GM10248 (cell line): ENCODE measurements at places on chromosomes 6 and 20.

DNA sequence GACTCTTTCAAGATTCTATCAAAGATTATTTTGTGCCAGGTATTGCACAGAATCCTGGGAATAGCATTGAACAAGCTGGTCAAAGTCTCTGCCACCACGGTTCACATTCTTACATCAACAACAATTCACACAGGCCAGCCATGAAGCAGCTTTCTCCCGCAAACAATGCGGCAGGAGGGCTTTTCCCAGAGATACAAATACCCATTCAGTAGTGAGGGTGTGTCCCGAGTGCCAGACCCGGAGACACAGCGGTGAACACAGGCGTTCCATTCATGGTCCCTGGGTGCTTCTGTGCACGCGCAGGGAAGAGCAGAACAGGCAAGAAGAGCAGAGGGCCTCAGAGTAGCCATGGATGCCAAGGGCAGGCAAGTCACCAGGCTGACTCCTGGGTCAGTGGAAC, 83.3 kb upstream of the PDE10A start:
- no peak for DNase-seq

DNA sequence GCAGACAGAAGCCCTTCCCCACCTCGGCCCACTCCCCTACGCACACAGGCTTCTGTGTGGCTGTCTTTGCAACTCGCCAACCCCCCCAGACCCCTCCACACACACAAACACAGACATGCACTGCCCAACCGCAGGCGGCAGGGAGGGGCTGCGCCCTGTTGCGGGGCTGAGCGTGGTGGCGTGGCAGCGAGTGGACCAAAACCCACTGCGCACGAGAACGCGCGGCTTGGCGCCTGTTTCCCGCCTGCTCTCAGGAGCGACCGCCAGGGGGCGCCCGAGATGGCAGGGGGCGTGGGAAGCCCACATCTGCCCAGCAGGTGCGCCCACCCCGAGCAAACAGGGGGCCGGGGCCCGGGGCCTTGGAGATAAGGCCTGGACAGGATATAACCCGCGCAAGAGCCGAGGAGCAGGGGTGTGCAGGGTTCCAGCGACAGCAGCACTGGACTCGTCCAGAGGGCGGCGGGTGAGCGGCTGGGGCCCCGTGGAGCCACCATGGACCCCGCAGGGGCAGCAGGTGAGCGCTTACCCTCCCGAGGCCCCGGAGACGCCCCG, at the start of gene RBPJL:
RBPJL (plus strand) TSS at position 410 of the 552 bp plus-strand sequence; CDS start at position 493, 83 bp downstream.
- DNase-seq, result peak; percentile 59

GRCh38 chr6:95819461-95819860, 196.3 kb upstream of the FUT9 start:
- DNase-seq, result no peak

DNA sequence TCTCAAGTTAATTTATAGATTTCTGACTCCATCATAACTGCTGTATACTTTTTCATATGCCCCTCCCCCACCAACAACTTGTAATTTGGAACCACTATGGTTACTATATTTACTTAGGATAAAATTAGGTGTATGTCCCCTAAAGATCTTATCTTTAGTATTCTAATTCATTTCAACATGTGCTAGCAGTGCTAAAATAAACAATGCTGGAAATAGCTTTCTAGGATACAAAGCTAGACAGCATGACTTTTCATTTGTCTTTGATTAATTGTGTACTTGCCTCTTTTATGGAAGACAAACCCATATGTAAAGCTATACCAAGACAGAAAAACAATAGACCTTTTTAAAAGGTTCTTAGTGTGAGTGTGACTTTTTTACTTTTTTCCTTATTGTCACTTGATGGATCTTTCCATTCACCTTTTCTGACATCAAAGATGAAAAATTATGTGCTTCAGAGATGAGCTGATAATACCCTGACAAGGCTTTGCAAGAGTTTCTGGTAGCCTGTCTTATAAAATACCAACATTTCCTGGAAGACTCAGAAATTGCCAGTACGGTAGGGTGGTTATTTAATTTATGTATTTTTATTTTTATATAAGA, 31.2 kb upstream of the POPDC3 start:
- DNase-seq, result no peak

DNA sequence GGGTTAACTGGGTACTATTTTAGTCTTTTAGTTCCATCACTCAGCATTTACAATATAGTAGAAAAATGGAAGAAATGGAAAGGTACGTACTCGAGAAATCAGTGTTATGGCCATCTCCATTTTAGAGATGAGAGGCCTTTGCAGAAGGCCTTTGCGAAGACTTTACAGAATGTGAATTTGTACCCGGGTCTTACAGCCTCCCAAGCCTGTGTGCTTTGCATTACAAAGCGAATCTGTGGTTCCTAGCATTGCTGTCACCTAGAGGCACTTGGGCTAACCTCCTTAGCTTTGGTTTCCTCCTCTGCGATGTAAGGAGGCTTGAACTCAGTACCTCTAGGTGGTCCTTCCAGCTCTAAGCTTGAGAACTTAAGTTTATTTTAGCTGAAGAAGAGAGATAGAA, 10.9 kb downstream of the VAPB start:
- no peak for DNase-seq

GRCh38 chr6:80356545-80356944, 250.1 kb downstream of the BCKDHB start:
- no peak for DNase-seq

DNA sequence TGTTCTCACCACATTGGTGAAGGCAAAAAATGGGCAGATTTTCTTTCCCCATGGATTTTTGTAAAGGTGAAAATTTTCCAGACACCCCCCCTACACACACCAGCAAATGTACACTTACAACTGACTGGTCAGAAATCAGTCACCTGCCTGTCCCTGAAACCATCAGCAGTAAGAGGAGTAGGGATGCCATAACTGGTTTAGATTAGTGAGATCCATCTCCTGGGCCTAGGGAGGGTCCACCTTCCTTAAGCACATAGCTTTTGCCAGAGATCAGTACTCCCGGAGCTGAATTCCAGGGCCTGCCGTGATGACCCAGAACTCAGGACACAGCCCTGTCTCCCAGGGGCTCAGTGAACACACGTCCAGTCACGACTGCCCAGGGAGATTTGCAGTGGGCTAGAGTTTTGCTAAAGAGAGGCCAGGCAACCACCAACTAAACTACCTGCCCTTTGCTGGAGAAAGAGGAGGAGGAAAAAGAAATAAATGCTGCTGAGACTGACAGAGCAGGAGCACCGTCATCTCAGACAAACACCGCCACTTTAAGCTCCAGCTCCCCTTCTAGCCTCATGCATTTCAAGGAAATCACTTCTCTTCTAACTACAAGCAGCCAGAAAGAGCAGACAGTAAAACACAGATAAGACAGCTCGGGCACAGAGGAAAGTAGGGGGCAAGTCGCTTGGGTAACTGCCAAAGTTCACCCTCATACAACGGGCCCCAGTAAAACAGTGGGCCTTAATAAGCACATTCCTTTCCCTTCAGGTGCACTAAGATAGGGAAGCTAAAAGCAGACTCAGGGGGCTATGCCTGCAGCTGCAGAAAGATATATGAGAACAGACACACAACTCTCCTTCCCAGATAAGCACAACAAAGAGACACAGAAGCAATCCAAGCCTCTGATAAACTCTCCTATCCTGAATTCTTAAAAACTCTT, 82.6 kb upstream of the SPTLC3 start:
- DNase-seq, result no peak

- DNase-seq, result peak; percentile 88
Measured at GRCh38 chr6:35727935-35728682, 8.7 kb upstream of the ARMC12 start.

DNA sequence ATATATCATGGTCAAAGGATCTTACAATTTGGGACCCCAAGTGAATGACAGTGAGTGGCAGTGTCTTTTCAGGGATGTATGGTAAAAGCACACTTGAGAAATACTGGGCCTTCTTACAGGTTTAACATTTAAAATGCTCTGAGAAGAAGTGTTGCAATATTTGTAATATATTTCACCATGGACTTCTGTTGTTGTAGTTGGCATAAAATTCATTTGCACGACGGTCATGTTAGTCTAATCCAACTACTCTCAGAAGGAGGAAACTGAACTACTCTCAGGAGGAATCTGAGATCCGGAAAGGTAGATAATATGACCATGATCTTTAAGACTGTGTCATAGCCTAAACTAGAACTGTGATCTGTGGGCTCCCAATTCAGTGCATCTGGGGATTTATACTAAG, 700.1 kb downstream of the HDGFL1 start:
- no peak for DNase-seq

DNA sequence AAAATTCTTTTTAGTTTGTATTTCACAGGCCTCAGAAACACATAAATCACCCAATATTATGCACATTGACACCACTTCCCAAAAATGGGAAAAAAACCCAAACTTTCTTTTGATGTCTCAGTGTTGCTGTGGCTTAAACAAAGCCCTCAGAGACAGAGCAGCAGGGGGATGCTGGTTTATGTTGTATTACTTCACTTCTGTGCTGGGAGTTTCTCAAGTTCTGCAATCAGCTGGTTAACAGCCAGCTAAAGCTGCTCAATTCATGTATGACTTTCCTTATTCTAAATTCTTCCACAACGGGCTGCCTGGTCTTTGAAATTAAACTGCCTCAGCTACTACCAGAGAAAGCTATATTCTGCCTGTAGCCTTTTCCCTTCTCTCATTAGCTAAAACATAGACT, 5.6 kb downstream of the FILIP1 start:
- DNase-seq, result no peak

DNA sequence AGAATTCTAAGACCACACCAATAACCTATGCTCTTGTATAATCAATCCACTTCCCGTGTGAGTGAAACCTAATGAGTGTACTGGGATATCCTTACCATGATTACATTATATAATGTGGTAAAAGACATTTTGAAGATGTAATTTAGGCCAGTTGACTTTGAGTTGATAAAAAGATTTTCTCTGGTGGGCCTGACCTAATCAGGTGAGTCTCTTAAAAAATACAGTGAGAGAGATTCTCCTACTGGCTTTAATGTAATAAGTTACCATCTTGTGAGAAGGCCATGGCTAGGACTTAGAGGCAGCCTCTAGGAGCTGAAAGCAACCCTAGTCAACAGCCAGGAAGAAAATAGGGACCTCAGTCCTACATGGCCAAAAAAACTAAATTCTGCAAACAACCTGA, 847.7 kb upstream of the HS3ST5 start:
- DNase-seq, result no peak

DNA sequence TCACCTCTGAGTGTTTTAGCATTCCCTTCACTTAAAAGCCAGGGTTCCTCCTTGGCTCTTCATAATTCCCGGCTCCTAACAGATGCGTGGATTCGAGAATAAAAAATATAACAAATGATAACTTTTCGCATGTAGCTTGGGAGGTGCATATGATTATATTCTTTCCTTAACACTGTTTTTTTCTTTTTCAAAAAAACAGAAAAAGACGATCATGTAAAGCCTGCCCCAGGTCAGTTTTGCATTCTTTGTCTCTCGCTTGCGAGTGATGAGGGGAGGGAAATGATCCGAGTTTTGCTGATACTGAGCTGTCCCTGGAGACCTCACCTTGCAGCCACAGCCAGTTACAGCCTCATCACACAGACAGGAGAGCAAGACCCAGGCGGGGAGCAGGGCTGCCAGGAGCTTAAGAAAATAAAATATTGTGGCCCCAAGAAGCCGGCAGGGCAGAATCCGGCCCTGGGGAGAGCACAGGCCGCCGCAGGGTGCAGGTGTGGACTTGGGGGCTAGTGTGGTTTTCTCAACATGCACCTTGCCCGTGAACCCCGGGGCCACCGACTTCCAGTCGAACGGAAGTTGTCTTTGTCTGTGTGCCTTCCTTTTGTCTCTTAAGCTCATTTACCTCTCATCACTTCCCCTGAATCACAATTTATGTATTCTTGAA, 301.8 kb downstream of the TAF4 start:
- DNase-seq, result no peak

- no peak for DNase-seq
Measured at GRCh38 chr6:54289426-54289825, 18.8 kb upstream of the TINAG start.

GRCh38 chr6:43457643-43458042, 2.3 kb upstream of the DLK2 start:
- DNase-seq, result no peak

GRCh38 chr6:128672023-128672422, 151.6 kb upstream of the PTPRK start:
- no peak for DNase-seq

DNA sequence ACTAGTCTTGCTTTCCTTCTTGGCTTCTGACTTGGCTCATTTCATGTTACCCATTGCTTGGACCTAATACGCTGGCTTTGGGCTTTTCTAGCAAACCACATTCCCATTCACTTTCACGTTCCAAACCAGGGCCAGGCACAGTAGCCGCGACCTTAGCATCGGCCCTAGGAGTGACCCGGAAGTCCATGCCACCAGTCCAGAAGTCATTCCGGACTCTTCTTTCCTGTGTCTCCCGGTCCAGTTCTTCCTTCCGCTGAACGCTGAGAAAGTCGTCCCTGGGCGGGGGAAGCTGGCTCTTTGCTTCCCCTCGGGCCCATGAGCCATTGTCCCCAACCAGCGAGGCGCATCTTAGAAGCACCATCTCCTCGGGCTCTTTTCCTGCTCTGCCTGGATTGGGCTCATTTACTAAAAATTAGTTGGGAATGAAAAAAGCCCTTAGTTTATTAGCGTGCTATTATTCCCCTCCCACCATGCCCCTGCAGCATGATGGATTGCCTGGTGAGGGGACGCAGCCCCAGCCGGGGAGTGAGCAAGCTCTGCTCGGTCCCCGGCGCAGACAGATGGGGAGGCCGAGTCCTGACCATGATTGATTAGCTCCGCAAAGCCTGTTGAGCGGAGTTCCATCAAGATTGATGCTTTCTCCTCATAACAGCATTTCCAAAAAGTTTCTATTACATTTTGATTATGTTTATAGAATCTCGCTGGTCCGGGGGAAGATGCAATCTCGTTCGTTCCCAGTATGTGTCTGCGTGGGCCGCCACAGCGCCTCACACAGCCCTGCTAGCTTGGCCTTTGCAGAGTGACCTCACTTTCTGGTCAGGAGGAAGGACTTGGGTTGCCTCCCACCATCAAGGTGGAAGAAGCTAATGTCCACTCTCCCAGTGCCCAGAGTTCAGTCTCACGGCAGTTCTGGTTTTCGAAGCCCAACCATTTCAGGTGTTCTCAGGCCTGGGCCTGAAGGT, 115.1 kb upstream of the TOP1 start:
- DNase-seq, result no peak
